GM19239 (cell line): ENCODE measurements at places on chromosomes 13 and 19.

DNA sequence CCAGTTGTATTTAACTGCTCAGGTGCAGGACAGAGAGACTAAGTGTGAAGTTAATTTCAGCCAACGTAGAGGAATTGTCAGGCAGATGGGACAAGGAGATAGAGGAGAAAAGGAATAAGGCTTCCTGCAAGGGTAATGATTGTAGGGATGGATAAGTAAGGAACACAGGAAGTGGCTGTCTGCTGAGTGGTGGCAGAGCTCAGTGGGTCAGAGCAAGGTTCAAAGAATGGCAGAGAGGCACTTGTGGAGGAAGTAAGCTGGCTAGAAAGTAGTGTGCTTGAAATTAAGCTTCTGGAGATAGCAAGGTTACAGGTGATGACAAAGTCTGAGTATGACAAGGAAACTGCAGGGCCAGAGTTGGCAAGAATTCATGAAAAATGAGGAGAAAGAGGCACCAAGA, 47.9 kb downstream of the USPL1 start:
- no peak for DNase-seq

- no peak for DNase-seq
Observed at GRCh38 chr19:10332158-10332964, 968 bp downstream of the RAVER1 start.

GRCh38 chr19:3945838-3946237, 13.0 kb downstream of the NMRK2 start:
- DNase-seq, result no peak

DNA sequence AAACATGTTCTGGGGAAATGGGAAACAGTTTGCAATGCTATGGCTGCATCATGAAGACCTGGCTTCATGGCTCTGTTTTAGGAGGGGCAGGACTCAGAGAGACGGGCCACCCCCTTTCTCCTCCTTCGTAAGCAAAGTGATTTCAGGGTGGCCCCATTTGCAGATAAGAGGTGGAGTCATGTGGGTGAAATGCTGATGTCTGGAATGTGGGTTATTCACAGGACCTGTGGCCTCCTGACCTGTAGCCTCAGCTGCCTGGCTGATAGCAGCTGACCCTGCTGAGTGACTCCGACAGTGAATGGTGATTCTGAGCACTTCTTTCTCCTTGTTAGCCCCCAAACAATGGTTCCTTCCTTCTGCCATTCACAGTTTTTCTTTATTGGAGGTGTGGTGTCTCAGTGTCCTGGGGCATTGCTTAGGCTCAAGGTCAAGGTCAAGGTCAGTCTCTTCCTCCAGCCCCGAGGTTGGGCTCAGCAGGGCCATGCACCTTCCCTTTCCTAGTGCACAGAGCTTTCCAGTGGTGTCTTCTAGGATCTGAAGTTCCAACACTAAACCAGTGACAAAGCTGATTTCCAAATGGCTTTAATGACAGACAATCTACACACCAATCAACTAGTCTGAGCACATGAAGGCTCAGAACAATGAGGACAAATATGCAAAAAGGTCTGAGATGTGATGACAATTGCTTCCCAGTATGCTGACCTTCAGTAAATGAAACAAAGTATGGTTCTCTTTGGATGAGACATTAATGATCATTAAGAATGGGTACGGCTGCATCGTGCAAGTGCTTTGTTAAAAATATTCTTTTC, 49.6 kb upstream of the ANKRD10 start:
- DNase-seq, result no peak

GRCh38 chr13:33272531-33273124, 12.9 kb downstream of the STARD13 start:
- DNase-seq, result no peak

- no peak for DNase-seq
Observed at GRCh38 chr19:28042516-28042915, 1170.4 kb downstream of the UQCRFS1 start.
